ENCODE measurements at places on chromosomes 12 and 14.

DNA sequence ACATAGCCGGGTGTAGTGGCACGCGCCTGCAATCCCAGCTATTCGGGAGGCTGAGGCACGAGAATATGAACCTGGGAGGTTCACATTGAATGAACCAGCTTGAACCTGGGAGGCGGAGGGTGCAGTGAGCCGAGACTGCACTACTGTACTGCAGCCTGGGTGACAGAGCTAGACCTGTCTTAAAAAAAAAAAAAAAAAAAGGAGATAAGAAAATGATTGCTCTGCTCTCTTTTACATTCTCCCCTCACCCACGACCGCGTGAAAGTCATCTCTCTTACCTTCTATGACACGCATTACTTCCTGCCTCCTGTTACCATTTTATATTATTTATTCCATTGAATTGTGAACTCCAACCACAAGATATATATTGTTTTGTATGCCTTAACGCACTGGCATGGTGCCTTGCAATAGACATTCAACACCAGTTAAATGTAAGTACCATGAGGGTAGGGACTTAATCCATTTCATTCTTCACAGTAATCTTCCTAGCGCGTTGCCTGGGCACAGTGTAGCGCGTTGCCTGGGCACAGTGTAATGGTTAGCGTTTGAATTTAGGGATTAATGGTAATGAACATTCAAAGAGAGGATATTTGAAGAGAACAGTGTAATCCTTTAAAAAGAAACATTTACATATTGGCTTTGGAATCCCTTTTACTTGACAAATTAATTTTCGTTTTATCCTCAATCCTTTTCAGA, 2.7 kb downstream of the RAP1B start:
- DNase-seq: no peak

DNA sequence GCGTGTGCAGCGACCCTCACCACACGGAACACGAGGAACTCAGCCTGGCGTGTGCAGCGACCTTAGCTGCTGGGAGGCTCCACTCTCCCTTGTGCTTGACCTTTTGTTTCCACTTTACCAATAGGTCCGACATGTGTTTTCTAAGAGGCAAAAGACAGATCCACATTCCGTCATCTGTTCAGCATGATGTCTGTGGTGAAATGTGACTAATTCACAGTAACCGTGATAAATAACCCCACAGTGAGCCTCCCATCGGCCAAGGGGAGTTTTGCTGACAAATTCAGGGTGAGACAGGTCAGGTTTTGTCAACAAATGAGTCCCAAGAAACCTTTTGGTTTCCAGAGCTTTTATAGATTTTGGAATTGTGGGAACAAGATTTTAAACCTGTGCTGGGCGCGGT, 55.9 kb downstream of the MOK start:
- no peak for DNase-seq

DNA sequence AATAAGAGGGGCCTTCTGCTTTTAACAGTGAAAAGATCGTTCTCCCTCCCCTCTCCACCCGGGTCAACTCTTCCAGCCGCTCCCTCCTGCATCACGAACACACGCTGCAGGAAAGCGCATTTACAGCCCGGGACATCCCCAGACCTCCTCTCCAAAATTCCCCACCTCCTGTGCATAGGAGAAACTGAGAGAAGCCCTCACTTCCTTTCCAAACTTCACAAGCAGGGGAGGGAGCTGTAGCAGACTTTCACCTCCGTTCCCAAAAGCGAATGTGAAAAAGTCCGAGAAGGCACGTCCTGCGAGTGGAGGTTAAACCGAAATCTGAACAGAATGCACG, 513 bp downstream of the BCAT1 start:
- peak; percentile 50 for DNase-seq

DNA sequence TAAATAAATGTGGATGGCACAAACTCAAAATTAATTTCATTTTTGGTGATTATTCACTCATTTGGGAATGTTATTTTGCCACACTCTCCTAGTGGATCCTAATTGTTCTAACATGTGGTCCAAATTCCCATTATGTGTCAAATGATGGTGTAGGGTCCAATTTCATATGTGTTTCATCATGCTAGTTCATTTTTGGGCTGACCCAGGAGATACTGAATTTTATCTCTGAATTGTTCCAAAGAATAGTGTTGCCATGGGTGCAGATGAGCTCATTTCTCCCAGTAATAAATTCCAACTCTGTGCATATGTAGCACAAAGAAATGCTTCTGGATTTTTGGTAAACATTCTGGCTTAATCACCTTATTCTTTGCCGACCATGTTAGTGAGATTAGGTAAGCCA, 23.5 kb upstream of the SEL1L start:
- DNase-seq: no peak

DNA sequence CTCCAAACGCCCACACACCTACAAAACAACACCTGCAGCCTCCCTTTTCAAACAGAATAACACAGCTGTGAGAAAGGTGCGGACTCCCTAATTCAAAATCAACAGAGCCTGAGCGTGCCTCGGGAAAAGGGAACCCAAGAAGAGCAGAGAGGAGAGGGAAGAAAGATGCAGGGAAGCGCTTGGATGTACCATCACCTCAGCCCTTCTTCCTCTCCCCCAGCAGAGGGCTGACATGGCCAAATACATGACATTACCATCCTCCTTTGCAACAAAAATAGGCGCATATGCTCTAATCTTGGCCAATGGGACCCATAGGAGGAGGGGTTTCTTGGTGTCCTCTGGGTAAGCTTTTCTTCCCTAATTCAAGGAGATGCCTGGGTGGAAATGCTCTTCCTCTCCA, 78.0 kb downstream of the CPSF2 start:
- no peak for DNase-seq

GRCh38 chr14:68607867-68608573, 184.8 kb downstream of the ZFP36L1 start:
- no peak for DNase-seq

GRCh38 chr14:48401321-48401720, 725.9 kb upstream of the MDGA2 start:
- DNase-seq: no peak

DNA sequence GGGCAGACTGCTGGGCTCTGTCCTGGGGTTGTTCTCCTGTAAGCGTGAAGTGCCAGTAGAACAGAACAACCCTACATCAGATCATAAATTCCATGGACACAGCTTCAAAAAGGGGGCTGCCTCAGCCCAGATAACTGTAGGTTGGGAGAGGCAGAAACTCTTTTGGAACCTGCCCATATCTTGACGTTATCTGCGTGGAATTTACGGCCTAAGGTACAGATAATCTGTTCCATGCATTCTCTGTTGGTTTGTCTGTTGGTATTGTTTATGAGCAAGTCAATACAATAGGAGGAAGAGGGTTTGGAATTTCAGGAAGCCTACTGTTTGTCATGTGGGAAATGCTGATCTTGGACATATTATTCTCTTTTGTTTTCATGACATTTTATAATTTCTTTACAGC, 36.7 kb downstream of the SLC25A47 start:
- no peak for DNase-seq

DNA sequence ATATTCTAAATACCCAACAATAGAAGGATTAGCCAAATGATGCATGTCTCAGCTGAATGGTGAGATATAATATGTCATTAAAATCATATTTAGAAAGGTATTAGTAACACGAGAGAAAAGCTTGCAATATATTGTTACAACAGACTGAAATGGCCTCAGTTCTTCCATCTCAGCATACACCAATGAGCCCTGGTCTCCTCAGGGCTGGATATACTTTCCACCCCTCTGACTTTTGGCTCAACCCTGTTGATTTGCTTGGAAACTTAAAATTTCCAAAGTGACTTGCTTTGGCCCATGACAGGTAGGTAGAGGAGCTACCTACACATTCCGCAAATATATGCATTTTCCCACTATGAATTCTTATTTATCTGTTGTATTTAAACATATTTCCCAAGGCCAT, 908.1 kb upstream of the TMEM132C start:
- DNase-seq: no peak

DNA sequence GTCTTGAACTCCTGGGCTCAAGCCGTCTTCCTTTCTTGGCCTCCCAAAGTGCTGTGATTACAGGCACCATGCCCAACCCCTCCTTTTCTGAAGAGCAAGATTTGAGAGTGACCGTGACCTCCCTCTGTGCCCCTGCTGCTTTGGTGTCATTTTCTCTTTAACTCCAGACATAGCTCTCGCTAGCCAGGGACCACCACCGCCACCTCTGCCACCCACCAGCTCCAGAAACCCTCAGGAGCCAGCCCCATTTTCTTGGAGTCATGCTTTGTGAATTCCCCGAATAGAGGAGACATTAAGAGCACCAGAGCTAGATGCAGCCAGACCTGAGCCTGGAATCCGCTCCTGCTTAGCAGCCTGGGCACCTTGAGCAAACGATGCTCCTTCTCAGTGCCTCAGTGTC, 18.2 kb downstream of the SDSL start:
- DNase-seq: no peak

DNA sequence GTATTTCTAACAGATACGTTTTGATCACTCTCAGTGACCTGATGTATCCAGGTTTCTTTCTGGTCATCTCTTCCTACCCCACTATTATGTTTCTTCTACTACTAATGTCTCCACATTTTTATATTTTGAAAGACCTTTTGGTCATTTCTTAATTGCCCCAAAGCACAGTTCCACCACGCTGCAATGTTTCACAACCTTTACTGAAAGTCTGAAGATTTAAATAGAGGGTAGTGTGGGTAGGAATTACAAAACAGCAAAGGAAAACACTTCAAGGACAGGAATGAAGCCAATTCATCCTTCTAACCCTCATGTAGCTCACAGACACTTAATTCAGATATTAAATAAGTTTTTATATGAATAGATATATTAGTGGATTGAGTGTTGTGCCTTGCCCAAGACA, 36.1 kb upstream of the SLC16A7 start:
- DNase-seq: no peak

GRCh38 chr14:95431199-95432143, 85.0 kb downstream of the SYNE3 start:
- DNase-seq: peak; percentile 76
